Neural crest cell (in vitro differentiated cells): ENCODE measurements at places on chromosomes 1 and 21.

DNA sequence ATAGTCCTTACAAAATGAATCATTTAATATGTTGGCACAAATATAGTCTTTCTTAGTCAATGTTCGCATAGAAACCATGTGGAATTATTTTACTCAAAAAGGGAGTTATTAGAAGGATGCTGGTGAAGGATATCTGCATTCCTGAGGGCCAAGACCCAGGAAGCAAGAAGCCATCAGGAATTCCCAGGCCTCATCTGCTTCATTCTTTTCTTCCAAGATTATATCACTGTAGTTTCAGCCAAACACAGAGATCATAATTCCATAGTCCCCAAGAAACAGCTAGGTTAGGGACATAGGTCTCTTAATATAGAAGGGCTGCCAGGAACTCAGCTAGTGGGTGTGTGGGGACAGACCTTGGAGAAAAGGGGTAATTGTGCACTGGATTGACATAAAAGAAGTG lies 28.6 kb upstream of the DISC1 start:
- DNase-seq = no peak

DNA sequence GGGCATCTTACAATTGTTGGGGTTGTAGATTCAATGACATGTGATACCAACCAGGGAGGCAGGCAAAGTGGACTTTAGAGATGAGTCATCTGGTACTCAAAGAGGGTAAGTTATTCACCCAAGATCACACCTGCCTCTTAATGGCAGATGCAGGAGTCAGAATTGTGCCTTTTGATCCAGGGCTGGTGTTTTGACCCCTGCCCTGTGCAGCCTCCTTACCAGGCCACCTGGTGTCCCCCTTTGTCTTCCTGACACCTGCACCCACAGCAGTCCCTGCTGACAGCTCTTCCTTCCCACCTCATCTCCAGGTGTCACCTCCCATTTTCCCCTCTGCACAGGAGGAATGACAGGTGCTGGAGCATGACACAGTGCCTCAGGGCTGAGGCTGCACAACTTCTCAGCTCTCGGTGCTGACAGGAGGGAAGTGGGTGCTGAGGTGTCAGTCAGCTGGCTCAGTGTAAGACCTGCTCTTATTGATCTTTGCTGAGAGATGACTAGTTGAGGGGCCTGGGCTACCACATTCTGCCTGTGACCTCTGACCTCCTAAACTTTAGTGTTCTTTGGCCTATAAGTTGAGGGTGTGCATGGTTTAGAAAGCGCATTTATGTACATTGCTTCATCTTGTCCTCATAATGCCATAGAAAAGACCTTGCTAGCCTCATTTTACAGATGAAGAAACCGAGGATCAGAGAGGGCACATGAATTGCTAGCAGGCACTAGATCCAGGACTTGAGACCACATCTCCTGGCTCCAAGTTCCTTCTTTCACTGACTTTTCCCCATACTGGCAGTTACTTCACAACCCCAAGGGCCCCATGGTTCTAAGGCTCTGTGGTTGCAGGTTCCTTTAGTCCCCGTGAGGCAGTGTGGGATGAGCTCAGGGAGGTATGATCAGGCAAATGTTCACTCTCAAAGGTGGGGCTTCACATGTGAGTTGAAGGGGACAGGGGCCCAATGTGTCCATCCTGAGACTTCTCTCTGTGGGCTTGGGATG lies 31.3 kb downstream of the CACNA1E start:
- no peak for DNase-seq

DNA sequence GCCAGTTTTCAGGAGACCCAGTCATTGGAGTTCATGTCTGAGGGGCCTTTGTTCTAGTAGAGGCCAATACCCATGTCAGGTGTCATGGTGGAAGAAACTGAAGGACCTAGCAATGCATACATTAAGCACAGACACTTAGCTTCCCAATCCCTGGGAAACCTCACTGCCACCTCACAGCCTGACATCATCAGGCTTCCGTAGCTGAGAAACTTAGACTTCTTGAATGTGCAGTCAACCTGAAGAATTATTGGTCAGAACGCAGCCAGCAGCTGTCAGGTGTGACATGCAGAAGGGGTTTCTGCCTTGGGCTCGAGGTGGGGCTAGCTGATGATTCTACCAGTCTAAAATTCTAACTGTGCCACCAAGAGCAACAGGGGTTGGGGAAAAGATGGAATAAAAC lies 1.9 kb upstream of the ITPKB start:
- no peak for DNase-seq

DNA sequence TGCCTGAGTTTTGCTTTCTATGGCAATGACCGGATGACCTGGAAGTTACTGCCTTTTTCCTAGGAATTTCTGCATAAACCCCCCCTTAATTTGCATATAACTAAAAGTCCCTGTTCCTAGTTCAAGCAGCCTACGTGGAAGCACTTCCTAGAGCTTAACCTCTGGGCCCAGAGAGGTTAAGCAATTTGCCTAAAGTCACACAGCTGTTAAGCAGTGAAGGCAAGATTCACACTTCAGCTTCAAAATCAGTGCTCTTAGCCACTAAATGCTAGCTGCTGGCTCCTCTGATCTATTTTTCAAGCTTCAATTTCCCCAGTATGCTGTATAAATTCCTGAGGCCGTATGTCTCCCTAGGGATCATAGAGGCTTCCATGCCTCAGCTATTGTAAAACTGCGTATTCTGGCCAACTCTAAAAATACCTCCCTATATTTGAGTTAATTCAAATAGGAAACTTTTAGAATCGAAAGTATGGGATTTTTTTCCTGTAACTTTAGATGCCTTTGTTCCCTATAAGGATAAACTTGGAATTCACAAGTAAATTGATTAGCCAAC lies 53.1 kb upstream of the CD5L start:
- no peak for DNase-seq

DNA sequence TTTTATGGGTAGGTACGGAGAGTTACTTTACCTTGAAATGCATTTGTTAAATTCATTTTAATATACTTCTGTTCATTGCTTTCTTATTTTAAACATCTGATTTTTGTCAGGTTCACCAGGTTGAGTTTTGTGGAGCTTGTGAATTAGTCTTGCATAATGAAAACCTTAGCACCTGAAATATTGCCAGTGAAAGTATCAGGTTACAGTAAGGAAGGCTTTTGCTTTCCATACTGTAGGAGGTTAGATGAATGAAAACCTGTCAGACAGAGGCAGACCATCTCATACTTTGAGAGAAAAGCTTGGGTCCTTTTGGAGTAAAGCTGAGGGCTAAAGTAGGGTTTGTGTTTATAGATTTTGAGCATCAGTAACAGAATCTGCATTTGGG lies 34.7 kb downstream of the THRAP3 start:
- no peak for DNase-seq
